ENCODE measurements at places on chromosomes 4 and X.
A peak's percentile ranks its signal among the peaks of the same experiment; 100 is the strongest.

DNA sequence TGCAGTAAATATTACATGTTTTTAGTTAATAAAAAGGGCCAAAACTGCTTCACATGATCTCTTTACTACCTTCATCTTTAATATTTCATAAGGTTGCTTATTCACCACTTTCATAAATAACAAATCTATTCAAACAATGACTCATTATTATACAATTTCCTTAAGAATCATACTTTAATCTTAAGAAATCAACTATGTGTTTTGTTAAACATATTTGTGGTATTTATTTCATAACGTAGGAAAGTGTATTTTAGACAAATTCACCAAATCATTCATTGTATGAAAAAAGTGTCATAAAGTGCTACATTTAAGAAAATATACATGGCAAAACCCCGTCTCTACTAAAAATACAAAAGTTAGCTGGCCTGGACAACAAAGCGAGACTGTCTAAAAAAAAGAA is 150.5 kb upstream of the RXFP1 start:
- no peak for DNase-seq

GRCh38 chr4:508675-509638 is 9.9 kb downstream of the PIGG start:
- no peak for DNase-seq

GRCh38 chr4:184420402-184420801 is 53.9 kb downstream of the IRF2 start:
- DNase-seq, result no peak

- no peak for DNase-seq
These were observed 98.2 kb downstream of the ARSJ start for GRCh38 chr4:113881256-113881655.

- no peak for DNase-seq
These were observed 89.1 kb upstream of the KLHL13 start for GRCh38 chrX:118205421-118206395.

DNA sequence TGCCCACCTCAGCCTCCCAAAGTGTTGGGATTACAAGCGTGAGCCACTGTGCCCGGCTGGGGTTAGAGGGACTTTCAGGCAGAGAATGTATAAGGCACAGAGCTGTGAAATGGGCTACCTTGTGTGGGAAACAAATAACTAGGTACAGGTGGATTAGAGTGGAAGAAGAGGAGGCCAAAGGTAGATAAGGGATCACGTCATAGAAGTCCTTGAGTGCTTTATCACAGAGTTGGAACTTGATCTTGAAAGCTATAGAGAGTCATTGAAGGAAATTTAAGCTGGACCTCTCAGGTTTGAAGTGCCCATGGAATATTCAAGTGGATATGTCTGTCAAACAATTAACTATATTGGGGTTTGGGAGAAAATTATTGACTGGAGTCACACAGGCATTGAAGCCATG is 8.4 kb downstream of the N4BP2 start:
- no peak for DNase-seq

GRCh38 chr4:123555233-123555806 is 158.7 kb downstream of the SPRY1 start:
- DNase-seq, result no peak

DNA sequence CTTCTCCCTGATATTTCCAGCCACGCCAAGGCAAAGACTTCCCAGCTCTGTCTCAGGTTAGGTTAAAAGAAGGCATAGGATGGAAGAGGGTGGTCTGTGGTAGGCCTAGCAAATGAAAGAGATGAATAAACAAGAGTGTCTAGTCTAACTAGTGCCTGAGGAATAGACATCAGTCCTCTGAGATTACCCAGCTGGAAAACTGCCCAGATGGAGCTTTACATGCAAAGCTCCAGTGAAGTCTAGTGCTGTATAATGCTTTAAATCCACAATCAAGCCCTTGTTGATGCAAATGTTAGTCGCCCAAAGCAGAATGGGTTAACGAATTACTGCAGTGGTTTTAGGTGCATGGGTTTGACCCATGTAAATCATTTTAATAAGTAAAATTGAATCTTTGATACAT is 24.8 kb upstream of the GUCY1B1 start:
- no peak for DNase-seq

- DNase-seq, result no peak
These were observed 92.7 kb upstream of the IL15 start for GRCh38 chr4:141543706-141544105.

DNA sequence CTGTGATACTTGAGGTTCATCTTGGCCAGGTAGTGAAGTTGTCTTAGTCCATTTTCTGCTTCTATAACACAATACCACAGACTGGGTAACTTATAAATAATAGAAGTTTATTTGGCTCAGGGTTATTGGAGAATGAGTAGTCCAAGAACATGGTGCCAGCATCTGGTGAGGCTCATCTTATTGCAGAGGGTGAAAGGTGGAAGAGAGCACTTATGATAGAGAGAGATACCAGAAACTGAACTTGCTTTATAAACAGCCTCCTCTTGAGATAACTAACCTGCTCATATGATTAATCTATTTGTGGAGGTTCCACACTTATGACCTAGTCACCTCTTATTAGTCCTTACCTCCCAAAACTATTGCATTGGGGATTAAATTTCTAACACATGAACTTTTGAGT is 1.6 kb downstream of the C4orf51 start:
- DNase-seq, result no peak

- DNase-seq, result no peak
These were observed 28.6 kb upstream of the KIAA0232 start for GRCh38 chr4:6753891-6754290.

DNA sequence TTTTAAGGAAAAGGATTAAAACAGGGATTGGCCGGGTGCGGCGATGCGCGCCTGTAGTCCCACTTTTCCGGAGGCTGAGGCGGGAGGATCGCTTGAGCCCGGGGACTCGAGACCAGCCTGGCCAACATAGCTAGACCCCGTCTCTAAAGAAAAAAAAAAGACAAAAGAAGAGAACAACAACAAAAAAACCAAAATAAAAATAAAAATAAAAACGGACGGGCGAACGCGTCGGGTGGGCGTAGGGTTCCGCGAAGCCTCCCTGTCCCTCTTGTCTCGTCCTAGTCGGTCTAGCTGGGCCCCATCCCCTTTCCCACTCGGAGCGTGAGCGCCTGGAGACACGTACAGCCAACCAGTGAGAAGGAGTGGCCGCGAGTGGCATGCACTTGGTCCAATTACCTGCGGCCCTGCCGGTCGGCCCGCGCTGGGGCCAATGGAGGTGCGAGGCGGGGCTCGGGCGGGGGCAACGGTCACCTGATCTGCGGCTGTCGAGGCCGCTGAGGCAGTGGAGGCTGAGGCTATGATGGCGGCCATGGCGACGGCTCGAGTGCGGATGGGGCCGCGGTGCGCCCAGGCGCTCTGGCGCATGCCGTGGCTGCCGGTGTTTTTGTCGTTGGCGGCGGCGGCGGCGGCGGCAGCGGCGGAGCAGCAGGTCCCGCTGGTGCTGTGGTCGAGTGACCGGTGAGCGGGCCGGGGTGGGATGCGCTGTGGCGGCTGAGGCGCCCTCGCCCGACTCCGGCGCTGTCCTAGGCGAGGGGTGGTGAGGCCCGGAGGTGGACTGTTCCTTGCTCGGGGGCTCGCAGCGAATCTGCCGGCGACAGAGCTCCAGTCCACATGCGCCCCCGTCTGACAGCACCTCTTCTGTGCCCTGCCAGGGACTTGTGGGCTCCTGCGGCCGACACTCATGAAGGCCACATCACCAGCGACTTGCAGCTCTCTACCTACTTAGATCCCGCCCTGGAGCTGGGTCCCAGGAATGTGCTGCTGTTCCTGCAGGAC is at the start of gene ATP6AP1:
TSS of gene ATP6AP1 (plus strand) at position 502 of the 996 bp plus-strand sequence. CDS start at position 518, 16 bp downstream.
- DNase-seq, result peak; percentile 84

DNA sequence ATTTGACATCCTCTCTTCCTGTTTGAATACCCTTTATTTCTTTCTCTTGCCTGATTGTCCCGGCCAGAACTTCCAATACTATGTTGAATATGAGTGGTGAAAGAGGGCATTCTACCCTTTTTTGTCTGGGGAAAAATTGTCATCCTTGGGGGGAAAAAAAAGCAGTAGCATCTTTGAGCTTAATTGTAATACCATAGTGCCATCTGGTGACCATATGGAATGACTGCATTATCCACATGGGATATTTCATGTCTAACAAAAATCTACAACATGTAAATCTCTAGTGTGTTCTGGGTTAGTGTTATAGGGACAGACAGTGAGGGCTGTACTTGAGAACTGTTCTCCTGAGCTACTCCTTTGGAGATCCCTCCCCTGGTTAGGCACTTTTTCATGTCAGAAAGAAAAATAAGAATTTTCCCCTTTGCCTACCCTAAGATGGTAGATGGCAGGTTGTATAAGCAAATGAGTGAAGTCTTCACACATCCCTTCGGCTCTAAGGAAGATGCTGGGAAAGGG is 26.0 kb downstream of the CAPN6 start:
- no peak for DNase-seq

DNA sequence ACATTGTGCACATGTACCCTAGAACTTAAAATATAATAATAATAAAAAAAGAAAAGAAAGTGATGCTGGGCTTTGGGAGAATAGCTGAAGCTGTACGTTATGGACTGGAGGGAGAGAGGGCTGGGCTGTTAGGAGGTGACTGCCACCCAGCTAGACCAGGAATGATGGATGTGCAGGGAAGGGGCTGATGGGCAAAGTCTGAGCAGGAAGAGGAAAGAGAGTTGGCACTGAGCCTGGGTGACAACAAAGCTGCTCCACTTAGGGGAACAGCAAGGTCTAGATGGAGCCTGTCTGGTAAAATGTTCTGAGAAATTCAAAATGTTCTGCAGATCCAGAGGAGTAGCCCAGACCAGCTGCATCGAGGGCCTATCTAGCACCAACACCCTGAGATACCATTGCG is 32.3 kb downstream of the MED28 start:
- no peak for DNase-seq
